Stimulated activated CD4-positive, alpha-beta T cell treated with anti-CD3 and anti-CD28 coated beads, Interleukin-12 subunit alpha, Interleukin-12 subunit beta, amount 100 ng/mL, for 24 hours (primary cell): ENCODE measurements at places on chromosomes 2 and 18.

DNA sequence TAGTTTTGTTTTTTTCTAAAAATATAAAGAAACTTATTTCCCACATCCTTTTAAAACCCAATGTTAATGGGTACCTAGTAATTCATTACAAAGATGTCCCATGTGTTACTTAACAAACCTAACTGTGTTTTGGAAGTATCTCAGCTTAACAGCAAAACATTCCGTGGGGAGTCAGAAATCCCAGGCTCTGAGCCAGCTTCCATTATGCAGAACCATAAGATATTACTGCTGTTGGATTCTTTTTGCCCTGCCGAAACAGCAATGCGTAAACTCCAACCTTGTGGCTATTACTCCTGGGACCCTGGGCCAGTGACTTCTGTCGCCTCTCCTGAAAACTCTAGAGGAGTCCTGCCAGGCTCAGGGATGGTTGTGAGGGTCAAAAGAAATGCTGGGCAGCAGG is 174.1 kb downstream of the UXS1 start:
- no peak for DNase-seq

GRCh38 chr2:220273082-220273481 is 645.7 kb downstream of the SLC4A3 start:
- DNase-seq = no peak

GRCh38 chr2:43239981-43240765 is 13.8 kb upstream of the ZFP36L2 start:
- no peak for DNase-seq

- no peak for DNase-seq
Measured at GRCh38 chr2:230453006-230453405, 37.0 kb downstream of the SP100 start.

DNA sequence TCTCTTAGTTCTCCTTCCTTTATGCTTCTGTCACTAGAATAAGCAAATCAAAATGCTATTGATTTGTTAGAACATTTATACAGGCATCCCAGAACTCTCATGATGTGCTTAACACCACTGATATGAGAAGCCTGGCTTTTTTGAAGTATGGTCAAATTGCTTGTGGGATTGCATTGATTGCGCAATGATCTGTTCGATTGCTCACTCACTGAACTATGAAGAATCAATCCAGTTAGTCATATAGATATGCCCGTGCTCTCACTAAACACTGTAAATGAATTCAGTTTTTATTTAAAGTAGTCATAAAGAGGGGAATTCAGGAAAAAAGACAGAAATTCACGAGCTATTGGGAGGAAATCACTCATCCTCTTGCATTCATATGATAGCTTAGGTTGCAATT is 1237.8 kb downstream of the SUCLG1 start:
- no peak for DNase-seq

DNA sequence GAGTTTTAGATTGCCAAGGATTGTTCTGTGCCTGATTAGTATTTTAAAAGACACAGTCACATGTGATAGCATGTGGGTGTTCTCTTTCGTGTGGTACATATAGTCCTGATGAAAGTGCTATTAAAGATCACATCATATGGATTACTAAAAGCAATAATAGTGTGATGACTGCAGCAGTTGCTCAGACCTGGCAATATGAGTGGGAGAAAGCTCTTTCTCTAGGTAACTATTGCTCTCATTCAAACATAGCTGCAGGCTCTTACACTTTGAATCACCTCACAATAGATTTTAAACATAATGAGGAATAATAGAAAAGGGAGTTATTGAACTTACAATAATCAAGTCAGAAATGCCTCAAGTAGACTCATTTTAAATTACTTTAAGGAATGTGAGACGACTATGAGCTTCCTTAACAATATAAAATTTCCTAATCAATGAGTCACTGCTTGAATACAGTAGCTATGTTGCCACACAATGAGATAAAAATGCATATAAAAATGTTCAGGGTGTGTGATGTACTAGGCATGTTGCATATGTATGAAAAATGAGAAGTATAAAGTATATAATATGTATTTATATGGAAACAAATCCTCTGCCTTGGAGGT is 452.1 kb downstream of the TMX3 start:
- no peak for DNase-seq

DNA sequence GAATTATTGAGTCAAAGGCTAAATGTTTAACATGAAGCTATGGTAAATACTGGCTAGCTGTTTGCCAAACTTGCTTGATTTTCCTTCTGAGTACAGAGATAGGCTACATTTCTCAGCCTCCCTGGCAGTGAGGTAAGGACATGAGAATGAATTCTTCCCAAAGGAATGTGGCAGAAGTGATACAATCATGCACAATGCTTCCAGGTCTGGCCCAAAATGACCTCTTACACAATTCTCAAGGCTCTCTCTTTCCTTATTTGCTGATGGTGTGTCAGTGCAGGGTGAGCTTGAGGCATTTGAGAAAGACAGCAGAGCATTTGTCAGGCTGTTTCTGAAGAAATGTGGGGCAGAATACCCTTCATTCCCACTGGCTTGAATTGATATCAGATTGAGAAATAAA is 95.6 kb upstream of the NABP1 start:
- no peak for DNase-seq

DNA sequence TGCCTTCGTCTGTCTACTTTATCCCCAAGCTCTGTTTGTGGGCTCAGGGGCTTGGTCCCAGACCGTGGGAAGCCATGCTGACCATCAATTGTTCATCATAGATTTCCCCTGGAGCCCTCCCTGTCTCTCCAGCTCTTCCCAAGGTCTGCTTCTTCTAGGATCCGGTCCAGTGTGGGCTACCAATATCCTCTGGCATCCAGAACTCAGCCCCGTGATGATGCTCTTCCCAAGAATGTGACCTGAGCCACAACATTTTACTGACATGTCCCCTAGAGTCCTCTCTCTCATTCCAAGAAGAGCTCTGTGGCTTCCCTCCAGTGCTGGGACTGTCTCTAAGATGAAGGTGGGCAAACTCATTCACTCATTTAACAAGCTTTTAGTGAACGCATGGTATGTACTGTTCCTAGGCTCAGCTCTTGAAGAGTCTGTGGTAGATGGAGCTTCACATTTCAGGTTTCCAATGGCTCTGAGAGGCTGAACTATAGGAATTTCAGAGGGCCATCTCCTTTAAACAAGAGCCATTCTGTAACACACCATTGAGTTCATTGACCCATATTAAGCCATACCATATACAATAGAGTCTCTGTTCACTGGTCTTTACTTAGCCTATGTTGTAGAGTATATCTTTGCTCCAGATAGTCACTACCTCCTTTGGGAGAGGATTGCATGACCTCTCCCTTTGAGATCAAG is 142.0 kb upstream of the APCDD1 start:
- DNase-seq = no peak

GRCh38 chr2:11344956-11345677 is 681 bp upstream of the ROCK2 start:
- no peak for DNase-seq

DNA sequence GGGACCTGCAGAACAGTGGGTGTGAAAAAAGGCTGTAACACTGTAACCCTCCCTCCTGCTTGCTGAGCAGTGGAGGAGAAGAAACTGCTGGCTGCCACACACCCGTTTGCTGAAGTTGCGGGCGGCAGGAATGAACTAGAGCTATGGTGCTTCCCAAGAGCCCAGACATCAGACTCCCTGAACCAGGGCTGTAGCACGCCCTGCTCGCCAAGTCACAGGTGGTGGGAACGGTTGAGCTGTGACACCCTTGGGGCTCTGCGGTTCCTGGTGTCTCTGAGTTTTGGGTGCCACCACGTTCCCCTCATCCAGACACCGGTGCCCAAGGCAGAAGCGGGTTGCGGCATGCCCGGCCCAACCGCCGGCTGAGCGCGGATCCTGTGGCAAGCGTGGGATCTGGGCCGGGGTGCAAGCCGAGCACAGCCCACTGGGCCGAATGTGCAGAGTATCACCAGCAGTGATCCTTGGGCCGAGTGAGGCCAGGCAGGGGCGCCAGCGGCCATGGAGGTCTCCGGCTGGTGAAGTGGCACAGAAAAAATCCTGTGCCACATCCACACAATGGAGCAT is 15.0 kb upstream of the ADI1 start:
- no peak for DNase-seq

- peak; percentile 35 for DNase-seq
Measured at GRCh38 chr2:45497355-45497754, 113.7 kb downstream of the SRBD1 start.

- no peak for DNase-seq
Measured at GRCh38 chr2:165544897-165545296, 75.4 kb downstream of the CSRNP3 start.

- no peak for DNase-seq
Measured at GRCh38 chr2:223744580-223744979, 92.8 kb downstream of the AP1S3 start.

DNA sequence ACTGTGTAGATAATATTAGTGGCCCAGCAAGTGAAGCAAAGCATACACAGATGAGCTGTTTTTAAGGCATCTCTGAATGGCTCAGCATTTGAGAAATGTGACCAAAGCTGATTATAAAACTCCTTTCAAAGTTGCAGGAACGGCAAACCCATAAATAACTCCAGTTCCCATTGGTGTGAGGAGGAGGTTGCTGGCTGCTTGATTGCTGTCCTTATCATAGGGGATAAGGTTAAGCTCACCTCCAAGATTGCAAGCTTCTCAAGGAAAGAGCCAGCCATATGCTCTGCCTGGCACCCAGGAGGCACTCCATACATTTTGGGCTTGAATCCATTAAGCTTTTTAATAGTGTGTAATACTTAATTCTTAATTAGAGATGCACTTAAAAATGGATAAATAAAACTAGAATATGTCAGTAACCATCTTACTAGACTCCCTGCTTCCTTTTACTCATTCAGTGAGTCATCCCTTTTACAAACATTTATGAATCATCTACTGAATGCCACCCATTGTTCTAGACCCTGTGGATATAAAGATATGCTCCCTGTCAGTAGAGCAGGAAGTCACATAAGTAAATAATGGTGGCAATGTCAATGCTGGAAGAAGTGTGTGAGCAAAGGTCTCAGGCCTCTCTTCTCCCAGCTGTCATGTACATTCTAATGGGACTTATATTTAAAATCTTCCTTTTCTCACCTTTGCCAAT is 99.3 kb downstream of the SPATS2L start:
- no peak for DNase-seq

DNA sequence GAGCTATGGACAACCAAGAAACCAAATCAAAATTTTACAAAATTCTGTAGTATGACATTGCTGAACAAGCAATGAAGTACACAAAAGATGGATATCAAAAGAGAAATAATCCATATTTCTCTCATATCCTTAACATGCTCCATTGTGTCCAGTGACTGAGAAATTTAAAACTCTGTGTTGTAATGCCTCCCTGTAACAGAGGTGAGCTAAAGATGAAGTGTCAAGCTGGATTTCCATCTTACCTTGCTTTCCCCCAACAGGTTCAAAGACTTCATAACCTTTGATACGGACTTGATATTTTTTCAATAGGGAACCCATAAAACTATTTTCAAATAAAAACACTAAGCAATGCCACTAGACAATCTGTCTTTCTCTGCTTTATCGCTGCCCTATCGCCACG is 95.7 kb upstream of the SERTAD2 start:
- DNase-seq = no peak

DNA sequence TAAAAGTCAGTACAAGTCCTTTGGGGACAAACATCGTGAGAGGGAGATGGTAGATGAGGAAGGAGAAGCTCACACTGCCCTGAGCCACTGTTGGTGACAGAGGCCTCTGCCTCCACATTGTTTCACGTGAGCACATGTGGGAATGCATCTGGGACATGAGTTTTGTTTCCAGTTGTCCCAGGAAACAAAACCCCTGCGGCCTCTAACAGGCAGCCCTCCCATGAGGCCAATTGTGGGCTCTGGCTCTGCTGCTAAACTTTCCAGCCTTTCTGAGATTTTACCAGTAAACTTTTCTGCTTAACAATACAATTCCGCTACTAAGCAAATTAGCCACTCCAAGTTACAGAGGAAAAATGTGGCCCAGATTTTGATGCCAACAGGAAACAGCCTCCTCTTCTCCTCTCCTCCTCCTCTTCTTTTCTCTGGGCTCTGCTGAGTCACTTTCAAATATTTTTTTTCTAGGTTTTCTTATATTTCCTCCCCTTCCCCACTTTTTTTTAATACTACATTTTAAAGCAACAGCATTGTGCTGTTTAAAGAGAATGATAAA is 23.4 kb upstream of the LRRC30 start:
- no peak for DNase-seq

DNA sequence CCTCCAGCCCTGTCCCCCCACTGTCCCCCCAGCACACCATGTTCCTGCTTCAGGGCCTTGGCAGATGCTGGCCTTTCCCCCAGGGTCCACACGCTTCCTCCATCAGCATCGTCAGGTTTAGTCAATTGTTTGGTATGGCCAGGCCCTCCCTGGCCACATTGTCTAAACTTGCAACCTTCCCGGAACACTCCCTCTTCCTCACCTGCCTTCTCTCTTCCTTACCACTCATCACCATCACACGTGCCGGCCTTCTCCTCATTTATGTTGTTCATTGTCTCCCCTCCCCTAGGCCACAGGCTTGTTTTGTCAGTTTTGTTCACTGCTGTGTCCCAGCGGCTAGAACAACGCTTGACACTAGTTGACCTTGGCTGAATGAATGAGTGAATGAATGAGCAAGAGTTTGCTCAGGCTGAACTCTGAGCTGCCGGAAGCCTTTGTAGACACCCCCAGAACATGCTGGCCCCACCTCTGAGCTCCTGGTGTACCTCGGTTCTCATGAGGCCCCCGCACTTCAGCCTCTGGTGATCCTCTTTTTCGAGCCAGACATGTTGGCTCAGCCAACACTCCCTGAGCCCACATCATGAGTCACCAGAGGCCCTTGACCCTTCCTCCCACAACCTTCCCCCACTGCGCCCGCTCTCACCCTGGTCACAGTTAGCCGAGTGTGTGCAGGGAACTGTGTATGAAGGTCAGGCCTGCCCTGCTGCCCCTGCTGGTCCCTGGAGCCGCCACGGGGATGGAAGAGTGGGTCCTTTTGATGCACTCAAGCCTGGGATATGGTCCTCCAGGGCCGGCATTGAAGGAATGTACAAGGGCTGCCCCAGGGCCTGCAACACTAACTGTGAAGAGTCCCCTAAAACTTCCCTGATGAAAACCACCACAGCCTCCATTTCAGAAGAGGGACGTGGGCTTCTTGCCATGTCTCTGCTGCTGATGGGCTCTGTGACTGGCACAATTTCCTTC is 57.5 kb downstream of the HS1BP3 start:
- no peak for DNase-seq

GRCh38 chr2:9770308-9771100 is 72.8 kb upstream of the TAF1B start:
- no peak for DNase-seq
